Stimulated activated CD4-positive, alpha-beta T cell treated with anti-CD3 and anti-CD28 coated beads, Interleukin-4, amount 100 ng/mL, for 48 hours (primary cell): ENCODE measurements at places on chromosomes 11 and 22.

DNA sequence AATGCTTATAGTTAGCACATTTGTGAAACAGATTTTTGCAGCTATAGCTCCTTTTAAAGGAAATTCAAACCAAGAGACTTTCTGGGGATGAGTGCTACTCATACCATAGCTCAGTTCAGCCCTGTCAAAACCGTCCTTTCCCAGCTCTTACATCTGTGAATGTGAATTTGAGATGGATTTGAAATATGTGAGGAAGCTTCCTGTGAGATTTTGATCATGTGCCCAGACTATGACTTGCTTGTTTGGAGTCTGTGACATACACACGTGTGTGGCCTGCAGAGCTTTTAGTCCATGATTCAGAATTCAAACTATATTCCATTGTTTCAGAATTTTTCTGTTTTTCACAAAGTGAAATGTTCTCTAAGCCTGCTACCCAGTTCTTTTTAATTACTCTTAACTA lies 4.4 kb upstream of the MMP1 start:
- DNase-seq, result no peak

DNA sequence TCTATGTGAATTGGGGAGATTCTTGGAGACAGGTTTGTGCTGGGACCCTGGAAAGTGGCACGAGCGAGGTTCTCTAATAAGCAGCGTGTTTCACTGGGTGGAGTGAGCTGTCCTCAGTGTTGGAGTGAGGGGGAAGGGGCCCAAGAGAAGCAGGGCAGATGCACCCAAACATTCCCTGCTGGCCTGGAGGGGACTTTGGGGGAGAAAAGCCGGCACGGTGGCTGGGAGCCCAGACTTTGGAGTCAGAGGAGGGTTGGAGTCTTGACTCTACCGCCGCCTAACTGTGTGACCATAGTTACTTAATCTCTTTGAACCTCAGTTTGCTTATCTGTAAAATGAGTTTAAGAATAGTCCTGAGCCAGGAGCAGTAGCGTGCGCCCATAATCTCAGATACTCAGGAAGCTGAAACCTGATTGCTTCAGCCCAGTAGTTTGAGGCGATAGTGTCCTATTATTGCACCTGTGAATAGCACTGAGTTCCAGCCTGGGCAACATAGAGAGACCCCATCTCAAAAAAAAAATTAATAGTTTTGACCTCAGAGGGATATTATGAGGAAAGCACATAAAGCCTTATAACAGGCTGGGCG lies 614 bp downstream of the NR1H3 start:
- no peak for DNase-seq

DNA sequence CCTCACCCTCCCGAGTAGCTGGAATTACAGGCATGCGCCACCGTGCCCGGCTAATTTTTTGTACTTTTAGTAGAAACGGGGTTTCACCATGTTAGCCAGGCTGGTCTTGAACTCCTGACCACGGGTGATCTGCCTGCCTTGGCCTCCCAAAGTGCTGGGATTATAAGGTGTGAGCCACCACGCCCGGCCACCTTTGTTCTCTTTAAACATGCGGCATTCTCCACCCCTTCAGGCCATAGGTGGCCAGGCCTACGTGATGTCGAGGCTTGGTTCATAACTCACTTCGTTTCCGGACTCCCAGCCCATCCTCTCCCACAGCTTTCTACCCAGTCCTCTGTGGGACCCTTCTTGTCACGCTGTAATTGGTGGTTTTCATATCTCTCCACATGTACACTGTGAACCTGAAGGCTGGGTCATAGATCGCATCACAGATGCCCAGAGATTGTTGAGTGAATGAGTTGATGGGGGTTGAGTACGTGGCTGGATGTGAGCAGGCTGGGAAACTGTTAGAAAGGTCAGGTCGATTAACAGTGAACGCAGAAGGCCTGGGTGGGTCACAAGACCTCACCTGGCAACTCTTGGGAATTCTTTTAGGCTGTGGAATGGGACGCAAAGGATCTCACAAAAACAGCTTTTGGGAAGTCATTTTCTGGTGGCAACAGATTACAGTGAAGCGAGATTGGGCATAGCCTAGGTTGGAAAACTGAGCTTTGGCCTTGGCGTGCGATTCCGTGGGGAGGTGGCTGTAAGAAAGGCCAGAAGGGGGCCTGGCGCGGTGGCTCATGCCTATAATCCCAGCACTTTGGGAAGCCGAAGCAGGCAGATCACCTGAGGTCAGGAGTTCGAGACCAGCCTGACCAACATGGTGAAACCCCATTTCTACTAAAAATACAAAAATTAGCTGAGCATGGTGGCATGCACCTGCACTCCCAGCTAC lies 44.5 kb downstream of the ST14 start:
- DNase-seq, result no peak

GRCh38 chr11:21897752-21898151 lies 295.1 kb upstream of the ANO5 start:
- no peak for DNase-seq

GRCh38 chr11:86799680-86800075 lies 664 bp upstream of the PRSS23 start:
- no peak for DNase-seq
